Right lobe of liver (tissue), 6 donors: ENCODE measurements at places on chromosomes 11 and 22.

- DNase-seq: no peak
Observed at GRCh38 chr22:22773979-22774604, 113.5 kb upstream of the IGLL5 start.

GRCh38 chr11:114287154-114287553, 9.0 kb upstream of the NNMT start:
- DNase-seq: no peak

DNA sequence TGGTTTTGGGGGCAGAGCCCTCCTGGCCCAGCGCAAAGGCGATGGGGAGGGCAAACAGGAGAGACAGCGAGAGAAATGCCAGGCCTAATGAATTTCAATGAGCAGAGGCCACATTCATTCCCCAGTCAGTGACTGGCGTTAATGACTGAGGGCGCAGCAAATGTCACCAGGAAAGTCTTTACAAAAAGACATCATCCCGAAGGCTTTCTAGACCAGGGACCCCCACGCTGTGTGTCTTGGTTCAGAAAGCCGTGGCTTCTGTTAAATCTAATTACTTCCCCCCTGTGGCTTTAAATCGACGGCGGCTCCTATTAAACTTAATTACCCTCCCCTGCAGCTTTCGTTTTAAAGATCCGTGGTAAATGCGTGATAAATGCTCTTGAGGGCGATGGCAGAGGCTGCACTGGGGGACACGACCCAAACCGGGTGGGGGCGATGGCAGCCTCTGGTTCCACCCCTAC, 1.6 kb upstream of the FGF19 start:
- no peak for DNase-seq

GRCh38 chr11:40219401-40219800, 1240.1 kb downstream of the LRRC4C start:
- DNase-seq: no peak

DNA sequence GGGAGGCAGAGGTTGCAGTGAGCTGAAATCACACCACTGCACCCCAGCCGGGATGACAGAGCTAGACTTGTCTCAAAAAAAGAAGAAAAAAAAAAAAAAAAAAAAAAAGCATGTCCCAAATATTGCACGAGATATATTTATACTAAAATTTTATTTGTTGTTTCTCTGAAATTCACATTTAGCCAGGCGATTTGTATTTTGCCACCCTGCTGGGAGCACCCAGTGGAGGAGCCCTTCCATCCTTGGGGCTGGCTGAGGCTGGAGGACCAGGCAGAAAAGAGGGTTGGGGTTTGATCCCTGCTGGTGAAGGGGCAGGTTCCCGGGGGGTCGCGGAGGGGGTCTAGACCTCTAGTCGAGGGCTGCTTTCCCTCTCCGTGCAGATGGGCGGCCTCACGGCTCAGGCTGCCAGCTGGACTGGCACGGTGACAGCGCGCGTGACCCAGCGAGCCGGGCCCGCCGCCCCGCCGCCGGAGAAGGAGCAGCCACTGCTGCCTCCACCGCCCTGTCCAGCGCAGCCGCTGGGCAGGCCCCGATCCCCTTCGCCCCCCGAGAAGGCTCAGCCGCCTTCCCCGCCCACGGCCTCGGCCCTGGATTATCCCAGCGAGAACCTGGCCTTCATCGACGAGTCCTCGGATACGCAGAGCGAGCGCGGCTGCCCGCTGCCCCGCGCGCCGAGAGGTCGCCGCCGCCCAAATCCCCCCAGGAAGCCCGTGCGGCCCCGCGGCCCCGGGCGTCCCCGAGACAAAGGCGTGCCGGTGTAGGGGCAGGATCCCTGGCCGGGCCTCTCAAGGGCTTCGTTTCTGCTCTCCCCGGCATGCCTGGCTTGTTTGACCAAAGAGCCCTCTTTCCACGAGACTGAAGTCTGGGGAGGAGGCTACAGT, 952 bp upstream of the CATSPERZ start:
- no peak for DNase-seq

- DNase-seq: peak; percentile 69
Observed at GRCh38 chr11:19689281-19690000, 23.2 kb upstream of the NAV2 start.

DNA sequence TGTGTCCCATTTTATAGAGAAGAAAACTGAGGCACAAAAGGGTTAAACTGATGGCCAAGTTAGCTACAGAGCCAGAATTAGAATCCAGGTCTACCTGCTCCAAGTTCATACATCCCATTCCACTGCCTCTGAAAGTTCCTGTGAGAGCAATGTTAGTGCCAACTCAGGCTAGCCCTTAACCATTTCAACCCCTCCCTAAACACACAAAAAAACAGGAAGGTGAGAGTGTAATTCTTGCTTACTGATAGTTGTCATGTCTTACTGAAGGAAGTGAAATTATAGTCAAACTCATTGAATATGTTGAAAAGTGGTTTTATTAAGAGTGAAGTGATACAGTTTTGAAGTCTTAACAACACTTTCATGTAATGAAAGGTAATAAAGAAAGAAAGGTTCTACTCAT, 2.9 kb upstream of the E2F8 start:
- no peak for DNase-seq

DNA sequence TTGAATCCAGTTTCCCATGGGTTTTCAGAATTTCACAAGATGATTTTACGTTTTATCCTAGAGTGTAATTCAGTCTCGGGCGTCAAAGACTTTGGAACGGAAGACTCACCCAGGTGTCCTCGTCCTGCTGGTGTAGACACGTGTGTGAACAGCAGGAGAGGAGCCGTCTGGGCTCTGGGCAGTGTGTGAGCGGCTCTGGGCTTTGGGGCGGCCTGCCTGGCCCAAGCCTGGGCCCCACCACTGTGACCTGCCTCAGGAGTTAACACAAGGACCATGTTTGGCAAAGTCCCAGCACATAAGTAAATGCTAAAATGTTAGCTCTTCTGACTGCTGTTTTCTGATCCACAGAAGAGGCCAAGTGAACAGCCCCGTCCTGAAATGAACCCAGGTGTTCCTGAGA, 1093.3 kb downstream of the BRD1 start:
- DNase-seq: no peak

- DNase-seq: no peak
Observed at GRCh38 chr11:12214751-12215150, 104.4 kb downstream of the MICAL2 start.

GRCh38 chr11:83855237-83855636, 569.1 kb upstream of the CCDC90B start:
- no peak for DNase-seq

DNA sequence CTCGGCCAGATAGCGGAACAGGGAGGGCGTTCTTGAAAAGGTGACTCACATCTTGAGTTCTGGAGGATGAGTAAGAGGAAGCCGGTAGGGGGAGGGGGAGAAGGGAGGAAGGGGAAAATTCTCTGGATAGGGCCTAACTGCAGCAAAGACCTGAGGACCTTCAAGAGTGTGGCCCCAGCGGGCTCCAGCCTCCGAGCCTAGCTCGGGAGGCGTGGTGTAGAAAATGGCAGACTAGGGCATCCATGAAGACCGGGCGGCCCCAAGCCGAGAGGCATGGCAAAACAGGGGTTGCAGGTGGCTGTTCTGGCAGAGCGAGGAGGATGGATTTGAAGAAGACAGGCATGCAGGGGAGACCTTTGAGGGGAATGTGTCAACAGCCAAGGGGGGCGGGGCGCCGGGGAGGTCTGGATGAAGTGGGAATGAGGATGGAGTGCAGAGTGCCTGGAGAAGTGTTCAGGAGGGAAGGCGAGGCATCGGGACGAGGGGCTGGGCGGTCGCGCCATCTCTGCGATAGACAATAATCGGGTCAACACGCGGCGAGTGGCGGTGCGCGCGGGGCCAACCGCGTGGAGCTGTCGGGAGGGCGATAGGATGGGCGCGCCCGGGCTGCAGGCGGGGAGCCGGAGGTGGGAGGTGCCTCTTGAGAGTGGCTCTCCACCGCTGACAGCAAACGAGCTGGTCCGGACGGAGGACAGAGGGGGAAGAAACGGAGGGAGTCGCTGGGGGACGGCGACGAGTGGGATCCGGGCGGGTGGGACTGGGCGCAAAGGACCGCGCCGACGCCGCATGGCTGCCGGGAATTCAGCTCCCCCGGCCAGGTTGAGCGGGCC, 40.0 kb upstream of the CREB3L1 start:
- DNase-seq: peak; percentile 53

DNA sequence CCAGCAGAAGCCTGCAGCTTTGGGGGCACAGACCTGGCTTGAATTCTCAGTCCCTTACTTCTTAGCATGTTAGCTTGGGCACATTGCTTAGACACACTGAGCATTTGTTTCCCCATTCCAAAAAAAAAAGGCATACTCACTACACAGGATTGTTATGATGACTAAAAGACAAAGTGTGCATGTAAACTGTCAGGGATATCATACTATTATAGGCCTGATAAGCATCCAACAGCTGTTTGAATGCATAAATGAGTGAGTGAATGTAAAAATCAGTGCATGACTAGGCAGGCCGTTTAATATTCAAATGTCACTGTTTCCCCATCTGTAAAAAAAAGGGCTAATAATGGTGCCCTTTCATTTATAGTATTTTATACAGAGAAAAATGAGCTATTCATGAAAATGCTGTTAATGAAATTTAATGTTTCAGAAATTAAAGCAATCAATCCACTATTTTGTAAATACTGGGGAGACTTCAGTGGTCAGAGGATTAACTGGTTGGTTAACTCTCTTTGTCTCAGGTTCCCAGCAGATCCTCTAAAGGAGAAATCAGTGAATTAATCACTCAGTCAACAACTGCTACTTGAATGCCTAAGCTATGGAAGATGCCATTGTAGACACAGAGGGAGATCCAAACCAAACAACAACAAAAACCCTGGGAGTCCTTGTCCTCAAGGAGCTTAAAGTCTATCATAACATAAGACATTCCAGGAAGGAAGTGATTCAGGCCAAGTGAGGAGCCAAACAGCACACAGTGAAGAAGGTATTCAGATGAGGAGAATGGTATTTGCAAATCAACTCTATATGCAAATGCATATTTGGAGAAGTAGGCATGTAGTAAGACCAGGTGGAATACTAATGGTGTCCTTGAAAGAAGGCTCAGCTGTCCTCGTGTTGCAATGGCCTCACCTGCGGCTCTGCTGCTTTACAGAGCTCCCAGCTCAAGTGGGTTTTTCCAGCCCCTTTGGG, 26.8 kb downstream of the BARX2 start:
- DNase-seq: no peak

GRCh38 chr11:129453293-129453721, 77.7 kb downstream of the BARX2 start:
- DNase-seq: no peak

DNA sequence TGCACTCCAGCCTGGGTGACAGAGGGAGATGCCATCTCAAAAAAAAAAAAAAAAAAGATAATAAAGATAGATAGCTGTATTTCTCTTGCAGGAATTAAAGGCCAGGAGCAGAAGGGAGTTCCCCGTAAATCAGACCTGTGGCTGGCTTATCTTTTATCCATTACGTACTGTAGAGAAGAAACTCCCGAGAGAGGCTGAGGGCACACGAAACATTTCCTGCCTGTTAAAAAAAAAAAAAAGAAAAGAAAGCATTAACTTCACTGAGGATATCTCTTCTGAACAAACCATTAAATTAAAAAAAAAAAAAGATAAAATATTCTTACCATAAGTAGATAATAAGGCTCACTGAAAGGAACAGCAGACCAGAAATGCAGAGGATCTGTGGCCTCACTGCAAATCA, 22.5 kb downstream of the P4HA3 start:
- no peak for DNase-seq

- DNase-seq: no peak
Observed at GRCh38 chr22:26481112-26481693, 2.4 kb downstream of the HPS4 start.

DNA sequence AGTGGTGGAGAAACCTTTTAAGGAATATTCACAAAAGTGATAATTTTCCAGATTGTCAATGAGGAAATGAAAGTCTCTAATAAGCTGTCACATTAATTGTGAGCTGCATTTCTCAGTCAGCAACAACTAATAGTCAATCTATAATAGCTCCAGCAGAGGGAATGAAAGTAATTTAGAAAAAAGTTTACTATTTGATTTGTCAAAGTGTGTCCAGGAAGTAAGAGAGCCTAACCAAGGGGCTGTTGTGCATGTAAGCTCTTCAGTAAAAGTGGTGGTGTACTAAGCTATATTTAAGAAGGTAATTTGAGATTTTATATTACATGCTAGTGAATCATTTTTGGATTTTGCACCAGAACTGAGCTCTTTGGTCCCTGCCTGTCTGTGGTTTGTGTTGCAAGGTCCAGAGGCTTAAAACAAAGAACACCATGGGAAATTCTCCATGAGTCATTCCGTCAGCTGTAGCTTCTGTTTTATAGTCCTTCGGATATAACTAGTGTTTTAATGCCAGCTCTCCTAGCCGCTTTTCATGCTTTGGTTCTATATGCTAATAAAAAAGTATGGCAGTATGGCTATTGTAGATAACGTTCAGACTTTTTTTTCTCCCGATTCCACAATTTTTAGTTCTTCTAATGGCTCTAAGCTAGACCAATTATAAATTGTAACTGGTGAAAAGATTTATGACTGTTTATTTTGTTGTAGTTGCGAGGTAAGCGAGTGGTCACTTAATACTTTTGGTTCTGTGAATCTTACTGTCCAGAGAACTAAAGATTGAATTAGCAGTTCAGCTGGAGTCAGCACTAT, 64.6 kb downstream of the ARHGEF12 start:
- no peak for DNase-seq

DNA sequence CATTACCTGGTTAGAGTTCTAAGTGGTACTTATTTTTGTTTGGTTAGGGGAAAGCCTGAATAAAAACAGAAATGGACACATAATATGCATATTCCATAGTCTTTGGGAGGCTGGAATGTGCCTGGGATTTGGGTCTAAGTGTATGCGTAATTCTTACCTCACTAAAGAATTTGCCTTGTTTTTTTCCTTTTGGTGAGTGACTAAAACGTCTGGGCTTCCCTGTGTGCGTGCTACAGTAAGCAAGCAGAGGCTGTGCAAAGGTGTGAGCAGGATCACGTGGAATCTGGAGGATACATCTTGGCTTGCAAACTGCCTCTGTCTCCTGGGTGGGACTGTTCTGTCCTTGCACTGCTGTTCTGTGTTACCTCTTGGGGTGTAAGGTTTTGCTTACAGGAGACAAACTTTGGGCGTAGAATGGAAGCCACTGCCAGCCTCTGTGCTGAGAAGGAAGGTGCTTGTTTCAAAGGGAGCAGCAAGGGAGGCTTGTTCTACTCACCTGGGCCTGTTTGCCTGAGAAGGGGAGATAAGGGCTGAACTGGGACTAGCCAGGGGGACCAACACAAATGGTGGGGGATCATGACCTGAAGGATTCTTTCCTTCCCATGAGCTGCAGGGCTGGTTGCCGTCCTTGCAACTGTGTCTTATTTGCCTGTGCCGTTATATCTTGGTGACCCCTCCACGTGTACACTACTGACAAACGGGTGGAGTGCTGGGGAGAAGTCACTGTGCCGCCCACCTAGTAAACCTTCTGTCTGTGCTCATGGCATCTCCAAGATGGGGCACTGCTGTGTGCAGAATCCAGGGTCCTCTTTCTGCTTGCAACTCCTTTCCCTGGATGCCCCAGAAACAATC, 4.5 kb downstream of the NEAT1 start:
- DNase-seq: peak; percentile 68

GRCh38 chr11:109241988-109242536, 179.9 kb upstream of the C11orf87 start:
- DNase-seq: no peak

DNA sequence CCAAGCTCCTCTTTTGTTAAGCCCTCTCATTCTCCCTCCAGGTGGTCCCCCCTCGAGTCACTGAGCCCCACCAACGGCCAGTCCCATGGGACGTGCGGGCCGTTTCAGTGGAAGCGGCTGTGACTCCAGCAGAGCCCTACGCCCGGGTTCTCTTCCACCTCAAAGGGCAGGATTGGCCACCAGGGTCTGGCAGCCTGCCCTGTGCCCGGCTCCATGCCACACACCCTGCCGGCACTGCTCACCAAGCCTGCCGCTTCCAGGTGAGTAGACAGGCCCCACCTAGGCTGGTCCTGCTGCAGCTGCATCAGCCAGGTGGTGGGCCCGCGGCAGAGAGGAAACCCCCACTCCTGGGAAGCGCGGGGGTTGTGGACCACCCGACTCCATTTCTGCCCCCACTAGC, 3.3 kb downstream of the TMEM132A start:
- DNase-seq: no peak
